Heart left ventricle (tissue), 16 donors: ENCODE measurements at places on chromosomes 4 and X. TPM values are rescaled to one million over a fixed set of nuclear protein-coding genes. Genes with fewer than 3 reads are reported as not detected.

TEX11 gene
- total RNA-seq = not detected

ANK2 gene
- 212 TPM for total RNA-seq

NXF2 gene
- total RNA-seq = not detected

RGN gene
- 23.6 TPM for total RNA-seq

KDM6A gene
- 25.6 TPM for total RNA-seq

MYOZ2 gene
- 865 TPM for total RNA-seq

TECRL gene
- total RNA-seq = 1,052 TPM

SPANXD gene
- not detected for total RNA-seq

STOX2 gene
- total RNA-seq = 13.5 TPM

SPANXA2 gene
- not detected for total RNA-seq

ANKRD50 gene
- total RNA-seq = 11.5 TPM

CT55 gene
- not detected for total RNA-seq

DIPK2B gene
- 9.8 TPM for total RNA-seq

HTR2C gene
- total RNA-seq = not detected

LNX1 gene
- total RNA-seq = 15.7 TPM

KLHL34 gene
- 3.3 TPM for total RNA-seq

CABS1 gene
- not detected for total RNA-seq

TAF9B gene
- total RNA-seq = 24.5 TPM

RAB41 gene
- total RNA-seq = not detected

WDR13 gene
- total RNA-seq = 198 TPM

MEPE gene
- total RNA-seq = not detected

RPL34 gene
- total RNA-seq = 334 TPM

ZFP42 gene
- not detected for total RNA-seq
